ENCODE measurements at places on chromosomes 2 and 18.

- no peak for DNase-seq
Observed at GRCh38 chr2:181658444-181658843, 1.5 kb upstream of the CERKL start.

- DNase-seq: no peak
Observed at GRCh38 chr2:128380961-128381938, 62.6 kb upstream of the HS6ST1 start.

DNA sequence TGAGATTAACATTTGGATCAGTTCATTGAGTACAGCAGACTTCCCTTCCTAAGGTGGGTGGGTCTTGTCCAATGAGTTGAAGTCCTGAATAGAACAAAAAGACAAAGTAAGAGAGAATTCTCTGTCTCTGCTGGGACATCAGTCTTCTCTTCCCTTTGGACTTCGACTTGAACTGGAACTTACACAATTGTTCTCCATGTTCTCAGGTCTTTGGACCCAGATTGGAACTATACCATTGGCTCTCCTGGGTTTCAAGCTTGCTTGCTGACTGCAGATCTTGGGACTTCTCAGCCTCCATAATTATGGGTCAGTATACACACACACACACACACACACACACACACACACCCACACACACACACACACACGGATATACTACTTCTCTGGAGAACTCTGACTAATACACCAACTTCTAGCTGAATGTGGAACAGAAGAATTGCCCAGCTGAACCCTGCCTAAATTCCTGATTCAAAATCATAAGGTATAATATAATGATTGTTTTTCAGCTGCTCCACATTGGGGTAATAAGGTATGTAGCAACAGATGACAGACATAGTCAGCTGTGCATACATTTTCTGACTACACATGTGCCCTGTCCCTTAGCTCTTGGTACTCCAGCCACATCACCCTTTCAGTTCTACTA lies 214.0 kb downstream of the TGIF1 start:
- DNase-seq: no peak

GRCh38 chr18:55093808-55094207 lies 134.5 kb upstream of the CCDC68 start:
- DNase-seq: no peak

DNA sequence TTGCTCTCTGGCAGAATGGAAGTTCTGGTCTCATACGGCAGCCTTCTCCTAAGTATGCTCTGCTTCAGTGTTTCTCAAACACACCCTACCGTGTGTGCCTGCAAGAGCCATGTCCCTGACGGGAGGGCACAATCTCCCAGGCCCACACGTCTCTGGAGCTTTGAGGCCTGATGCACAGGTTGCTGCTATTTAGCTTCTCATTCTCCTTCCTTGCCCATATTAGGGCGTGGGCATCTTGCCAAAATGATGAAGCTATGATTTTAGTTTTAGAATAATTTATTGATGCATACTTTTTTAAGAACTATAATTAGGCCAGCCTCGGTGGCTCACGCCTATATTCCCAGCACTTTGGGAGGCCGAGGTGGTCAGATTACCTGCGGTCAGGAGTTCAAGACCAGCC lies 107.9 kb downstream of the RNF144A start:
- no peak for DNase-seq

DNA sequence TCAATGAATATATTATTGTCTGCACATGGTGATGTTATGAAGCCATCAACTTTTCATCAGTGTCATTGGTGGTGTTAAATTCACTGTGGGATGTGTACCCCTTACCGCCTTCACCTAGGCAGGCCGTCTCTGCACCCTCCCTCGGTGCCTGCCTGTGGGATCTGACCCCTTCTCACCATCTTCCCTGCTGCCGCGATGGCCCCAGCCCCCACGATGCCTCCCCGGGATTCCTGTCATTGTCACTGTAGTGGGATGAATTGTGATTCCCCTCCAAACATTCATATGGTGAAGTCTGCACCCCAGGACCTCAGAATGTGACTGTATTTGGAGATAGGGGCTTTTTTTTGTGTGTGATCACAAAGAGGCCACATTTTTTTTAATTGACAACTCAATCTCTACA lies 198.3 kb upstream of the HS6ST1 start:
- DNase-seq: no peak

DNA sequence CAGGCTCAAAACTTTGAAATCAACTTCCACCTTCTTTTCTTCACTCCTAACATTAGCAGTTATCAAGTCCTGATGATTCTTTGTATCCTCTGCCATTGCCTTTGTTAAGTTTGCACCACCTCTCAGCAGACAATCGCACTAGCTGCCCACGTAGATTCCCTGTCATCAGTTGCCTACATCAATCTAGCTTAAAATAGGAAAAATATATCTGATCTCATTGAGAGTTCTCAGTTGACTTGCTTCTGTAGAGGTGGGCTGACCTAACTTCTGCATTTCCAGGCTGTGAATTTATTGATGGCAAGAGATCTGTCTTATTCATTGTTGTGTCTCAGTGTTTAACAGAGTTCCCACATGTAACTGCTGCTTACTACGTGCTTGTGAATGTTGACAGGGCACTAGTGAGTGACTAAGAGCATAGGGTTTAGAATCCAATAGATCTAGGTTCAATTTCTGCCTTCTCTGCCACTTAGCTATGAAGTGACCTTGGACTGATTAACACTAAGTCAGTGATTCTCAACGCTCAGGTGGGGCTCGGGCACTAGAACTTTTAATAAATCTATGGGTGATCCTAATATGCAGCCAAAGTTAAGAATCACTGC lies 3.7 kb upstream of the INSIG2 start:
- DNase-seq: no peak

DNA sequence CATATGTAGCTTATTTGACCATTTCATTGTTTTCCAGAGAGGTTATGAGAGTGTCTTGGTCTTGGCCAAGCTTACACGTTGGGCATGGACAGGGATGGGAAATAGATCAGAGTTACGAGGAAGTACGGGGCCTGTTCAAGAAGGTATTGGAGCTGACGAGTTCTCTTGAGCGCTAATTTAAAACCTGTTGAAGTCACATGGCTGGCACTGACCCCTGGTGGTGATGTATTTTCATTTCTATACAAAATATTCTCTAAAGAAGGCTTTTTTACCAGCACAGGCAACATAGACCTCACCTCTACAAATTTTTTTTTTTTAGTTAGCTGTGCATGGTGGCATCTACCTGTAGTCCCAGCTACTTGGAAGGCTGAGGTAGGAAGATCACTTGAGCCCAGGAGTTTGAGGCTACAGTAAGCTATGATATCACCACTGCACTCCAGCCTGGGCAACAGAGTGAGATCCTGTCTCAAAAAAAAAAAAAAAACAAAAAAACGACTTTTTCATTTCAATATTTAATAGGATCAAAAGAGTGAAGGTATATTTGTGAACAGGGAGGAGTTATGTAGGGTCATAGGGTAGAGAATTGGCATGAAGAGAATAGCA lies 19.6 kb downstream of the UGP2 start:
- peak; percentile 32 for DNase-seq

DNA sequence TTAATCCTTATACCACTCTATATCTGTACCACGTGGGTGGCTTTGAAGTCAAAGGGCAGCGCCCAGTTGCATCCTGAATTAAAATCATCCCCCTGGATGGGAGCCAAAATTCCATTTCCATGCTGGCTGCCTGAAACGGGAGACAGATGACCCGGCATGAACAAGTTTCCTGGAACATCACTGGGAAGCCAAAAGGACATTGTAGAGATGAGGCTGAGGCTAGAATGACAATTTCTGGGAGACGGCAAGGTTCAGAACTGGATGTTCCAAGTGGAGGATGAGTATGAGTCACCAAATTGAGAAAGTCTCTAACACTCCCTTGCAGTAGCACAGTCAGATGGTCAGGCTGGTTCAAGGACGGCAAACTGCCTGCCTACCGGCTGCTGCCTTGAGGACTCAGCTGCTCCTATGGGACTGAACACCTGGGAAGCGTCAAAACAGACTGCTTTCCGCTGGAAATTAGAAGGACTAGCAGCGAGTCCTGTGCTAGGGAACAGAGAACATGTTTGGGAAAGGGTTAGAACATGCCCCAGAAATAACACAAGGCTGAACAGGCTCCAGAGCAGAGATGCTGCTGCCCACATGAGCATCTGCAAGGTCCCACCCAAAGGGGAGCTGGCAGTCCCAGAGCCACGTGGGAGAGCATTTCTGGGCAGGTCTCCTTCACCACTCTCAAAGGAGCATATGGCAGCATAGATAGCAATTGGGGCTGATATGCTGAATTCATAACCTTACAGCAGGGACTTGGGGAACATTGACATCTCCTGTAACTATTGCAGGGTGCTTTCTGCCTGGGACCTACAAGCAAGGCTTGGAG lies 32.0 kb downstream of the YPEL5 start:
- no peak for DNase-seq

GRCh38 chr2:100141906-100142305 lies 484 bp downstream of the AFF3 start:
- DNase-seq: no peak

DNA sequence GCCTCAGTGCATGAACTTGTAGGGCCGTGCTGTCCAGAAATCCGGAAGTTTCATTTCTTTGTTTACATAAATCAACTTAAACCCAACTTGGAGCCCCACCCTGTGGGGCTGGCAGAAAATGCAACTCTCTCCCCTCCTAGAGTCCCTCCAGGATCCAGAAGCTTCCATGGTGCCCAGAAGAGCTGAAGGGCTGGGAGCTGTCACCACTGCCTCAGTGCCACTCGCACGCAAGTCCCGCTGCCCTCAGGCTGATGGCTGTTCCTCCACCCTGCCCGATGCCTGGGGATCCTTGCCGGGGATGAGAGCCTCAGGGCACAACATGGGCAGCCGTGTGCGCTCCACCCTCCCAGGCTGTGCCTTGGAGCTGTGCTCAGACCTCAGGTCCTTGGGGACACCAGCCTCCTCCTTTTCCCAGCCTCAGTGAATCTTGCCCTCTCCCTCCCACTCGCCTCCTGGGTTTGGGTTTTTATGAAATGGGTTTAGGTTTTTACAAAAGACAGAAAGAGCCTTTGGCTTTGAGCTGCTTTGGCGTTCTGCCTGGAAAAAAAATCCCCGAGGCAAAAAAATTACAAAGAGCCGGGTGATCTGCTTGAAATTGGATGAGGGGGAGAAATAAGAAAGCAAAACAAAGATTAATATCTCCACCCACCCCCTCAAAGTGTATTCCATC lies 155.2 kb downstream of the TWIST2 start:
- no peak for DNase-seq

GRCh38 chr18:2494921-2495320 lies 76.4 kb downstream of the METTL4 start:
- DNase-seq: no peak

DNA sequence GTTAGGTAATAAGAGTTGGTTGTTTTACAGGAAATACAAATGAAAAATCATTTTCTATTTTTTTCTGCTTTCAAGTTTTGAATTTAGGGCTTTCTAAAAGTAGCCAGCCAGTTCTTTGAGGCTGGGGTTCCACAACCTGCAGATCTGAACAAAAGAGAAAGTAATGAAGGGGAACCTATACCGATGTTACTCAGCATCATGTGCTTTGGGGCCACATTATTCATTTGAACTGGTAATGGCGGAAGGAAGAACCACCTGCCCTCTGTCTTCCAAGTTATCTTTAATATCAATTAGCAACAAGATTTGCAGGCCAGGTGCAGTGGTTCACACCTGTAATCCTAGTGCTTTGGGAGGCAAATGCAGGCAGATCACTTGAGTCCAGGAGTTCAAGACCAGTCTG lies 12.9 kb upstream of the MRO start:
- DNase-seq: no peak

- no peak for DNase-seq
Observed at GRCh38 chr2:217103752-217104545, 244.1 kb upstream of the TNP1 start.

GRCh38 chr18:53360501-53361443 lies 863.7 kb downstream of the MBD2 start:
- DNase-seq: no peak

GRCh38 chr2:169141713-169142352 lies 72.5 kb downstream of the DHRS9 start:
- peak; percentile 50 for DNase-seq

DNA sequence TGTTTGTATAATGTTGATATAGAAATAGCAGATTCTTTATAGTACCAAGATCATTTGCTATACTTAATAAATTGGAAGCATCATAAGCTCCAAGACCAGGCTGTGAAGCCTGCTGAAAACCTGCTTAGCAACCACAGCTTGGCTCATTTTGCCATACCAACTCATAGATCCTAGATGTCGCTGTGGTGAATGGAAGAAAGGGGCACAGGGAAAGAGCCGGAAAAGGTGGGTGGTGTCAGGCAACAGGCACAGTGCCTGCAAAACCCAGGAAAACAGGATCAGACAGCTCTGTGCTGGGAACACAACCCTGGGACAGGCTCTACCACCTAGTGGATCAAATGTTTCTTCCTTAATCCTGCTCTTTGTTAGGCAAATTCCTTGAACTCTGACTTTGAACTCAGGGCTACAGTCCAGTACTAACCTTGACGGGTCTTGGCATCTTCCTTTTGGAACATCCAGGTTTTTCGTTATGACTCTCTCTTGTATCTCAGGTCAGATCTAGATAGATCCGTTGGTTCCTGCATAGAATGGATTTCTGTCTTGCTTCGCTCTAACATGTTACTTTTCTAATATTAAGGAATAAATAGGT lies 31.6 kb downstream of the TWSG1 start:
- DNase-seq: no peak

- DNase-seq: no peak
Observed at GRCh38 chr2:207852791-207853190, 83.1 kb upstream of the FZD5 start.

DNA sequence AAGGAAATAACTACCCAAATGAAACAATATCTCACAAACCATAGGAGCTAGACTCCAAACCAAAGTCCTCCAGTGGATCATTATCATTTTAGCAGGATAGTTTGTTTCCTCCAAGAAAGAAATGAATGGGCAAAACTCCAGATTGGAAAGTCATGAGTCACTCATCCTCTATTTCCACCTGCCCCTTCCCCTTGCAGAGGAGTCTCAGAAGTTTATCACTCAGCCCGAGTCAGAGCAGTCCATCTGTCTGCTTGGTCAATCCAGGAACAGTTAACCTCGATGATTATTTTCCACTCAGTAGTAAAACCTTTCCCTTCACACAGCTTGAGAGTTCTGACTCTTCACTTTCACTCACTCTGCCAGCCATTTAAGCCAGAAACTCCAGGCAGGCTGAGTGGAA lies 462.2 kb downstream of the BCL11A start:
- DNase-seq: no peak

- DNase-seq: no peak
Observed at GRCh38 chr2:151043484-151043883, 218.2 kb downstream of the RBM43 start.

DNA sequence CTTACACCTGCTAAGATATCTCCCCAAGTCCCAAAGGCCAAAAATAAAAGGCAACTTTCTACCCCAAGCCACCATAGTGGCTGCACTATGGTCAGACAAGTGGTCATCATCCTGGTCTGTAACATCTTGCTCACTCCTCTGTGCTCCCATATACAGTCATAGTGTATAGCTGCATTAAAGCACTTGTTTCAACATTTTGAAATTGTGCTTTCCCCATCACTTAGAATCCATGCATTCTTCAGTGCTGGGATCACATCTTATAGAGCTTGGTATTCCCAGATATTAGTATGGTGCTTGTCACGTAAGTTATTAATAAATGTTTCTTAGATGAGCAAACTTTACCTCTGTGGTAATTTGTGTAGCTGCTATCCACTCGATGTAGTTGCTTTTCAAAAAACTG lies 40.4 kb upstream of the CDC42EP3 start:
- DNase-seq: no peak

GRCh38 chr18:8625461-8626092 lies 16.3 kb downstream of the RAB12 start:
- DNase-seq: no peak
